ENCODE measurements at places on chromosomes 7 and 10.

DNA sequence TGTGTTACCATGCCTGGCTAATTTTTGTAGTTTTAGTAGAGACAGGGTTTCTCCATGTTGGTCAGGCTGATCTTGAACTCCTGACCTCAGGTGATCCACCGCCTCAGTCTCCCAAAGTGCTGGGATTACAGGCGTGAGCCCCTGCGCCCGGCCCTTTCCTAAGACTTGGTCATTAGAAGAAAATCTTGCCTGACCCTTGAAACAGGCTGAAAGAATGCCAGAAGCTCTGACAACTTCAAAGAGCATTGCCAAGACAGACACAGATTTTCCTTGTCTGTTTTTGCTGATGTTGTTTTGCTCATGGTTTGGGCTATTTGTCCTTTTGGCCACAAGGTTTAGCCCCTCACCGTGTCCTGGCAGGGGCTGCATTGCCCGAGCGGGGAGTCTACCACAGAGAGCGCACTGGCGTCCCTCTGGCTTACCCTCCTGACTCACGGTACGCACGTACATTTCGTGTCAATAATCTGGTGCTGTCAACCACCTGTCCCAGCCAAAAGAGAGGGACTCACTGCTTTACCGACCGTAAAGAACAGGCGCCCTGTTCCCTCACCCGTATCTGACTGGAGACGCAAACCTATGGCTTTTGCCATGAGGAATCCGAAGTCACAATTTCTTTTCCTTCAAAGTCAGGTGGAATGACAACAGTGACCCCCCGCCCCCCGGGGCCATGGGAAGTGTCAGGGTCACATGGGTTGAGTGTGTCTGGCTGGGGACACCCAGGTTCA, 10.1 kb upstream of the INPP5A start:
- DNase-seq = no peak

DNA sequence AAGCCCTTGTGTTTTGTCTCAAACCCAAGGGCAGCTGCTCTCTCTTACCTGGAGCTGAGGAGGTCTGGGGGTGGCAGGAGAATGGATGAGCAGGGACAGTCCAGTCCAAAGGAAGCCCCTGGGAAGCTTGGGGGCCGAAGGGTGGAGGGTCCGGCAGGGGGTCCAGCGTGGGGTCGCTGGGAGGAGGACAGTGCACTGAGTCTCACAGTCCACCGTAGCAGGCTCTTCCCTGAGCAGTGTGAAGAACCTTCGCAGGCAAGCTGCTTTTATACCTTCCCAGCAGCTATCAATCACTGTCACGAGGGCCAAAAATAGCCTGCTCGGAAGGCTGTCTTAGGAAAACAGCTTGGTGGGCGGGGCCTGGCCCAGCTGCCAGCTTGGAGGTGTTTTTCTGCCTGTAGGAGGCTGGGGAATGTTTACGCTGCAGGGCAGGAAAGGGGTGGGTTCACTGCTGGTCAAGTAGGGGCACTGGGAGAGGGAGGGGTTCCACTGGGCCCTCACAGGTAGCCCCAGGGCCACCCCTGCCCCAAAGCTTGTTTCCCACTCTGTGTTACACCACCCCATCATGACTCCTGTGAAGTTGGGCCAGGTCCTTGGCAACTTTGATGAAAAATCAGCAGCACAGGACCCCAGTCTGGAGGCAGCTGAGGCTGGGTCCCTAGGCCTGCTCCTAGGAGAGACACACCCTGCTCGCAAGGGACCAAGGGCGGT, at the start of gene DEPP1:
Gene DEPP1 (minus strand): TSS at position 240 of the 711 bp plus-strand sequence. CDS start 779 bp downstream, outside the sequence.
- no peak for DNase-seq

- no peak for DNase-seq
Observed at GRCh38 chr10:118990326-118990725, 39.2 kb upstream of the NANOS1 start.

DNA sequence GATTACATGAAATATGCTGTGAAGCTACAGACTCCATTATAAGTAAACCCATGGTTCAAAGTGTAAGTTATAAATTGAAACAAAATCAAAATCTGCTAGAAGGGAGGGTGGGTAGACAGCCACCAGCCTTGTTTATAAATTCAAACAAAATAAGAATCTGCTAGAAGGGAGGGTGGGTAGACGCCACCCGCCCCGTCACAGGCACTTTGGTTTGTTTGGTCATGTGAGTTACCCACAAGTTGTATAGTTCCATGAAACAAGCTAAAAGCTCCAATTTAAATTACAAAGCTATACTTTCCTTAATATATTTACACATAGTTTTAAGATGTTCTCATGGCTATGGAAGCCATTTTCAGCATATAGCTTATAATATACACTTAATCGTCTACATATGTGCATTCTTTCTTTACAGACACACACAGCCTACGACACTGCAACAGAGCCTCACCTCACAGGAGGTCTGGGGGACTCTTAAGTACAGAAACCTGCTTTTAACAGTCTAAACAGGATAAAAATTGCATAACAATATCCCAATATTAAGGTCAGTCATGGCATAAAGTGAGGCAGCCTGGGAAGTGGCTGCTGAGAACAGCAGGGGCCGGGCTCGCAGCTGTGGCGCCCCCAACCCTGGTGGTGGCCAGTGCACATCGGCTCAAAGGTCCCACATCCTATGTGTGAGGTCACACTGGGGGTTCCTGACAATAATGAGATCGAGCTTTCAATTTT, 28.1 kb upstream of the NCAPG2 start:
- DNase-seq = no peak

DNA sequence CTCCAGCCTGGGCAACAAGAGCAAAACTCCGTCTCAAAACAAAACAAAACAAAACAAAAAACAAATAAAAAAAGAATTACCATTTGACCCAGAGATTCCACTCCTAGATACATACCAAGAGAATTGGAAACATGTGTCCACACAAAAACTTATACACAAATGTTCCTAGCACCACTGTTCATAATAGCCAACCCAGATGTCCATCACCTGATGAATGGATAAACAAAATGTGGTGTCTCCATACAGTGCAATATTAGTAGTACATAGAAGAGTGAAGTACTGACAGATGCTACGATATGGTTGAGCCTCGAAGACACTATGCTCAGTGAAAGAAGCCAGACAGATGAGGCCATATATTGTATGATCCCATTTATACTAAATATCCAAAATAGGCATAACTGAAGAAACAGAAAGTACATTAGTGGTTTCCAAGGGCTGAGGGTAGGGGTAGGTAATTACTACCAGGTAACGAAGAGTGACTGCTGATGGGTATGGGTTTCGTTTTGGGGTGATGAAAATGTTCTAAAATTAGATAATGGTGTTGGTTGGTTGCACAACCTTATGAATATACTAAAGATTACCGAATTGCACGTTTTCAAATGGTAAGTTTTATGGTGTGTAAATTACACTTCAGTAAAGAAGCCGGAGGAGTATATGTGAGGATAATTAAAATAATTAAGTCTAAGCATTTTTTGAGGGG, 20.0 kb downstream of the MYO1G start:
- no peak for DNase-seq

DNA sequence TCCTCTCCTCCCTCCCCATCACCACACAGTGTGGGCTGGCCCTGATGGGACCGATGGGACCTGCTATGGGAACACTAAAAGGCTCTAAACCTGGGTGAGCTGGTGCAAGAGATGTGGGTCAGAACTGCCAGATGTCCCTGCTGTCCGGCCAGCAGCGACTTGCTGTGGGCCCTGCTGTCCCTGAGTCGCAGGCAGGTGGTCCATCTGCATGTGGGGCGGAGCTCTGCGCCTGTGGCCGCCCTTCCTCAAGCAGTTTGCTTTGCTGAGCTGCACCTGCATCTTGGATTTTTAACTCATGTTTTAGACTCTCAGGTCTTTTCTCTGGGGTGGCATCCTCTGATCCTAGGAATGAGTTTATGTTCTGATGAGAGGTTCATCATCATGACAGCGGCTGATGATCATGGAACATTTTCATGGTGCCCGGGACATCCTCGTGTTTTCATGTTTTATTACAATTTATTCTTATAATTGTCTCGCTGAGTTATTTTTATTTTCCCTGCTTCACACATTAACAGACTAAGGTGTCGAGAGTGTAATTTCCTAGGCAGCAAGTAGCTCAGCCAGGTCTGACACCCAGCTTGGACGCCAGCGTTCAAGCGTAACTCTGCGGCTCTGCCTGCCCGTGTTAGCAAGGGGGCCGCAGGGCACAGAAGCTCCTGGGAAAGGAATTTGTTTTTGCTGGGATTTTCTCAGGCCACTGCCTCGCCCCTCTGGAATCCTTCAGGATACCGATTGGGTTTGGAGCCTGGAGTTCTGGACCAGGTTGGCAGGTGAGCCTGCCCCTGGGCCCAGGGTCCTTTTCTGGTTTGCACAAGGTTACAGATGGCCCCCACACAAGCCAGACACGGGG, 615.2 kb upstream of the FOXK1 start:
- no peak for DNase-seq

DNA sequence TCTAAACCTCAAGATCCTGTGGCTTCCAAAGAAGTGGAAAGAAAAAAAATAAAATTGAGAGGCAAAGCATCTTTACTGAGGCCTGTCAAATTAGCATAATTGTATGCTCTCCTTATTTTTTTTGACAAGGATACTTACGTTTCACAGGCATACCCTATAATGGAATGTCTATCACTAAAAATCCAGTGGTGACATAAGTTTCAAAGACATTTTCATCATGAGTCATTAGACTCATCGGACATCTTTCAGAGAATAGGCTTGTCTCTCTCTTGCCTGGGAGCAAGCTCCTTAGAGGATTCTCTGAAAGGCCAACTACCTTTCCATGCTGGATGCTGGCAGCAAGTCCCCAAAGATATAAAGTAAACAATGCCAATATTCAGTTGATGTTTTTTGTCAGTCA, 380.7 kb upstream of the STEAP1 start:
- DNase-seq = no peak

GRCh38 chr10:4383651-4384098, 442.3 kb upstream of the AKR1E2 start:
- no peak for DNase-seq

- DNase-seq = no peak
Observed at GRCh38 chr10:122201401-122201800, 69.7 kb upstream of the BTBD16 start.

- no peak for DNase-seq
Observed at GRCh38 chr7:101159696-101160674, 5.4 kb downstream of the VGF start.

GRCh38 chr10:63210611-63211196, 77.6 kb downstream of the NRBF2 start:
- DNase-seq = no peak

- DNase-seq = no peak
Observed at GRCh38 chr10:97736403-97736901, 476 bp upstream of the ZFYVE27 start.

GRCh38 chr10:12463459-12463838, 114.1 kb downstream of the CAMK1D start:
- no peak for DNase-seq

GRCh38 chr10:58137813-58138212, 129.9 kb downstream of the IPMK start:
- no peak for DNase-seq

DNA sequence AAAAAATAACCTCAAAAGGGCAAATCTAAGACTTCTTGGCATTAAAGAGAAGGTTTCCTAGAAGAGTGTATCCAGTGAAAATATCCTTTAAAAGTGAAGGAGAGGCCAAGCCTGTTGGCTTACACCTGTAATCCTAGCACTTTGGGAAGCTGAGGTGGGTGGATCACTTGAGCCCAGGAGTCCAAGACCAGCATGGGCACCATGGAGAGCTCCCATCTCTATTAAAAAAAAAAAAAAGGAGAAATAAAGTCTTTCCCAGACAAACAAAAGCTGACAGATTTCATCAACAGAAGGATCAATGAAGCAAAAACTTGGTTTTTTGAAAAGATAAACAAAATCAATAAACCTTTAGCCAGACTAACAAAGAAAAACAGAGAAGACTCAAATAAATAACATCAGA, 67.6 kb upstream of the ZNF800 start:
- DNase-seq = no peak

DNA sequence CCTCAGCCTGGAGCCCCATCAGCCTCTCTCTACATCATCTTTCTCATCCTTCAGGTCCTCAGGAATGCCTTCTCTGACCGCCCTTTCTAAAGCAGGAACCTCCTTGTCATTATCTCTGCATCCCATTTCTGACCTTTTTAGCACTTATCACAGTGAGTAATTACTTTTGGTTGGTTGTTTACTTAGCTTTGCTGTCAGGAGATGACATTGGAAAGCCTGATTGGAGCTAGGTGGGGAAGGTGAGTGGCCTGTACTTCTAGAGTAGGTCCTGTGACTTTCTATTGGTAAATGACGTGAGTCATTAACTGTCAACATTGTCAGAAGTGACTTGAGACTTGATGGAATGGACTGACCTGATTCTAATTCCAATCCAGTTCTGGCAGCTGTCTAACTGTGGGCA, 9.3 kb upstream of the SLC25A13 start:
- DNase-seq = no peak

- no peak for DNase-seq
Observed at GRCh38 chr7:45993621-45994020, 72.5 kb upstream of the IGFBP3 start.

GRCh38 chr10:88207121-88207546, 343.7 kb downstream of the PTEN start:
- no peak for DNase-seq

GRCh38 chr7:25851332-25852210, 300.4 kb upstream of the NFE2L3 start:
- DNase-seq = no peak

- no peak for DNase-seq
Observed at GRCh38 chr7:155003092-155003375, at the start of gene PAXIP1. Gene PAXIP1, minus strand, starts transcription at chr7:155003124. Its CDS starts 195 bp downstream, at chr7:155002929.
